ENCODE measurements at places on chromosomes 16 and 17.
A peak's percentile ranks its signal among the peaks of the same experiment; 100 is the strongest.

DNA sequence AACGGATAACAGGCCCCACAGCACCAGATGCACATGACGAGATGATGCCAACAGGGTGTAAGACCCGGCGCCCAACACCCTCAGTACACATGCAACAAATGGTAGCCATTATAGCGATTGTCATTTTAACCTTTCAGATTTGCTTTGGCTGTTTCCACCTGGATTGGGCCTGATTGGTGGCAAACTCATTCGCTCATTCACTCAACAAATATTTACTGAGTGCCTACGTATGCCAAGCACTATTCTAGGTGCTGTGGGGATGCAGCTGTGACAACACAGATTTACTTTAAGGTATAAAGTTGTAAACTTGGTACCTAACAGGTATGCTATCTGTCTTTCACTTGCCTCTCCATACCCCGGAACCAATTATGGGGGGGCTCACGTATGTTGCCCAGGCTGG is 66.8 kb downstream of the SRCIN1 start:
- no peak for DNase-seq

GRCh38 chr17:46982577-46982976 is 3.5 kb upstream of the RPRML start:
- no peak for DNase-seq

DNA sequence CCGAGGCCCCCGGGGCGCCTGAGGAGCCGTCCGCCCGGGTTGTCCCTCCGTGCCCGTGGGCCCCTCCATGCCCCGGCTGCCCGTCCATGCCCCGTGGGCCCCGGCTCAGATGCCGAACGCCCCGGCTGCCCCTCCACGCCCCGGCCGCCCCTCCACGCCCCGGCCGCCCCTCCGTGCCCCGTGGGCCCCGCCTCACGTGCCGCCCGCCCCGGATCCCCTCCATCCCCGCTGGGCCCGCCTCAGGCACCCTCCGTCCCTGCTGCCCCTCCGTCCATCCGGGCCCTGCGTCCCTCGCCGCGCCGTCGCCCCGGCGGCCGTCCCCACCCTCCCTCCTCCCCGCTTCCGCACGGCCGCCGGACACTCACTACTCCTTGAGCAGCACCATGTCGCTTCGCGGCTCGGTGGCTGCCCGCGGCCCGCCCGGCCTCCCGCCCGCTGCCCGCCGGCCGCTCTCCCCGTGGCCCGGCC is 382 bp downstream of the PITPNA start:
- DNase-seq, result peak; percentile 10

GRCh38 chr17:45101883-45102811 is 30.2 kb downstream of the PLCD3 start:
- no peak for DNase-seq

GRCh38 chr16:4884972-4885874 is 37.9 kb downstream of the UBN1 start:
- DNase-seq, result no peak

DNA sequence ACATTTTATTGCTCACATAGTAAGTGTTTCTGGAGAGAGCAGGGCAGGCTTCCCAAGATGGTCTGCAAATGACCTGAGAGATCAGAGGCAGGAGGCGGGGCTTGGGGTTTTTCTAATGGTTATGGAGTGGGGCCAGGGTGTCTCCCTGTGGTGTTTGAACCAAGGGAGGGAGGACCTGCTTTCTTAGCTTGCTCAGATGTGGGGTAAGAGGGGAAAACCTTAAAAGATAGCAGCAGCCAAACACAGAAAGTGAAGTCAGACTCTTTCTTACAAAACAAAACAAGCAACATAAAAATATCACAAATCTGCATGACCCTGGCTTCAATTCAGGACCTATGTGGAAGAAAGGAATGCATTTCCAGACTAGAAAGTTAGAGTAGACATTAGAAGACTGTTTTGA is 22.9 kb upstream of the DNAJA2 start:
- no peak for DNase-seq

DNA sequence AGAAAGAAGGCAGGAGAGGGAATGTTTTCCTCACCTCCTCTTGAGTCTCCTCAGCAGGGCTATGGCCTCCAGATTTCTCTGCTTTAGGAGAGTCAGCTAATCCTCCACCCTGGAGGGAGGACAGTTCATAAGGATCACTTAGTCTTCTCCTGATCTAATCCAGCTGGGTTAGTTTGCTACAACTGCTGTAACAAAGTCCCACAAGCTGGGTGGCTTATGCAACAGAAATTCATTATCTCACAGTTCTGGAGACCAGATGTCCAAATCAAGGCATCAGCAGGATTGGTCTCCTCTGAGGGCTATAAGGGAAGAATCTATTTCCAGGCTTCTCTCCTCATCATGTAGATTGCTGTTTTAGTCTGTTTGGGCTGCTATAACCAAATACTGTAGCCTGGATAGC is 40.6 kb upstream of the XYLT1 start:
- no peak for DNase-seq

Measured in stimulated activated CD4-positive, alpha-beta T cell treated with anti-CD3 and anti-CD28 coated beads, Interleukin-12 subunit alpha, Interleukin-12 subunit beta, amount 100 ng/mL, for 24 hours (primary cell).